ENCODE measurements at places on chromosomes 7 and 10. TPM values are rescaled to one million over a fixed set of nuclear protein-coding genes. Genes with fewer than 3 reads are reported as not detected.

The NPSR1 gene
- total RNA-seq: not detected

The HTRA1 gene
- total RNA-seq: 523 TPM

The LIPK gene
- total RNA-seq: not detected

The TEX36 gene
- total RNA-seq: not detected

The PNLIPRP1 gene
- total RNA-seq: not detected

The ZNF853 gene
- total RNA-seq: 3.3 TPM

The SPDYE9 gene
- not detected for total RNA-seq

The CALHM2 gene
- 84.4 TPM for total RNA-seq

The CREB3L2 gene
- total RNA-seq: 17.2 TPM

The SAP25 gene
- 2.4 TPM for total RNA-seq

The TMEM140 gene
- 0.47 TPM for total RNA-seq

The TET1 gene
- total RNA-seq: 5.4 TPM

The FEZF1 gene
- total RNA-seq: not detected

The HTR7 gene
- 0.35 TPM for total RNA-seq

The ARID5B gene
- total RNA-seq: 57.3 TPM

The NEUROG3 gene
- total RNA-seq: not detected
